Stimulated activated naive CD4-positive, alpha-beta T cell treated with Interleukin-2 at 50 U/mL for 16 hours (primary cell): ENCODE measurements at places on chromosomes 5 and 9.

- DNase-seq = no peak
Measured at GRCh38 chr5:151952238-151952637, 27.6 kb upstream of the GLRA1 start.

DNA sequence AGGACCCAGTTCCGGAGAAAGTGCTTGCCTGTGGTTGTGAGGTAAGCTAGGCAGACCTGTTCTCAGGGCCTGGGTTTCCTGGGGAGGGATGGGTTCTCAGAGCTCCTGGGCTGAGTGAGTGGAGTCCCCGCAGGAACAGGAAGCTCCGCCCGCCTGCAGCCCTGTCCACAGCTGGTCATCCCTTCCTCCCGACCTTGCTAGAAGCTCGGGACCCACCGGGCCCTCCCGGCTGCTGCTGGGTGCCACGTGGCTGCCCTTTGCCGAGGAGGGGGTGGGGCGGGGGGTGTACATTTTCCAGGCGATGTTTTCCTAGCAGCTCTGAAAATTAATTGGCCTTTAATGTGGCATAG, 198.1 kb downstream of the C9orf50 start:
- no peak for DNase-seq

GRCh38 chr5:130289132-130290088, 385.1 kb downstream of the CHSY3 start:
- no peak for DNase-seq

- DNase-seq = no peak
Measured at GRCh38 chr5:154648706-154649105, 106.5 kb upstream of the LARP1 start.

- no peak for DNase-seq
Measured at GRCh38 chr9:99305124-99305523, 83.0 kb downstream of the SEC61B start.

DNA sequence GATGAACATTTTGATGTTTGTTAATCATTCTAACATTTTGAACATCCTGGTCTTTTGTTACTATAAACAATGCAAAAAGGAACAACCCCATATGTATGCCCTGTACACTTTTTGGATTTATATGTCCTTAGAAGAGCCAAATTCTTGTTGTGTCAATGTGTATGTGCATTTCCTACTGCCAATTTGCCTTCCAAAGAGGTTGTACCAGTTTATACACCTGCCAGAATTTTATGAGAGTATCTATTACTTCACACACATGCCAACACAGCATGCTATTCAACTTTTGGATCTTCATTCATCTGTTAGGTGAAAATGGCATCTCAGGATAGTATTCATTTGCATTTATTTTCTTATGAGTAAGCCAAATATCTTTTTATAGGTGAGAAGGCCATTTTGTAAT, 162.0 kb upstream of the SEMA6A start:
- no peak for DNase-seq

DNA sequence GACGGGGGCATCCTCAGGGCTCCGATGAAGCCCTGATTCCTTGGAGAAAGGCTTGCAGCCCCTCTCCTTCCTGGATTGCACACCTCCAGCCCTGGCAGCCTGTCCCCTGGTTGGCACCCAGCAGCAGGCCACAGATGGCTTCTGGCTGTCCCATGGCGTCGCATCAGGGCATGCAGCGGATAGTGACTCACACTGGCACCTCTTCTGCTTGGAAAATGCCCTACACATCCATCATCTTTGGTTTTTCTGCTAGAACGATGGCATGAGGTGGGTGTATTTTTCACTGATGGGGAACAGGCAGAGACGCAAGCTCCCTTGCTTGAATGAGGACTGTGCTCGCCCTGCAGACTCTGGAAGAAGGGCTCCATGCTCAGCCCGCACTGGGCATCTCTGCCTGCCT, 23.2 kb upstream of the IER5L start:
- DNase-seq = no peak

- no peak for DNase-seq
Measured at GRCh38 chr5:151686674-151687407, at the start of gene SPARC. TSS of gene SPARC (minus strand) at chr5:151686915. CDS start at chr5:151676188, 10,727 bp downstream.

- DNase-seq = no peak
Measured at GRCh38 chr9:112325127-112325526, 8.3 kb downstream of the PTBP3 start.

DNA sequence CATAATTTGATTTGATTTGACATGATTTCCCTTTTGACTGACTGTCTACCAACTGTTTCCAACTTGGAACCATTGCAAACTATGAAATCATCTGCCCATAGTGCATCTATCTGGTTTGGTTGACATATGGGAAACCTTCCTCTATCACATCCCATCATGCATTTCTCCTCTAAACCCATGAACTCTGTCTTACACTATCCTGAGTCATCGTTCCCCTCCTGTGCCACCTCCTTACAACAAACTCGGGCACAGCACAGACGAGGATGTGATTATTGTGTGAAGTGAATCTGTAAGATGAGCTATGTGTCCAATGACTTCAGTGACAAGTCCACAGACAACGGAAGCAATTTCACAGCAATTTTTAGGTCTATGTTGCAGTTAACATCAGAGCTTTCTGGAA, 126.1 kb downstream of the NPR3 start:
- no peak for DNase-seq

- no peak for DNase-seq
Measured at GRCh38 chr9:111000202-111000601, 38.1 kb downstream of the LPAR1 start.

DNA sequence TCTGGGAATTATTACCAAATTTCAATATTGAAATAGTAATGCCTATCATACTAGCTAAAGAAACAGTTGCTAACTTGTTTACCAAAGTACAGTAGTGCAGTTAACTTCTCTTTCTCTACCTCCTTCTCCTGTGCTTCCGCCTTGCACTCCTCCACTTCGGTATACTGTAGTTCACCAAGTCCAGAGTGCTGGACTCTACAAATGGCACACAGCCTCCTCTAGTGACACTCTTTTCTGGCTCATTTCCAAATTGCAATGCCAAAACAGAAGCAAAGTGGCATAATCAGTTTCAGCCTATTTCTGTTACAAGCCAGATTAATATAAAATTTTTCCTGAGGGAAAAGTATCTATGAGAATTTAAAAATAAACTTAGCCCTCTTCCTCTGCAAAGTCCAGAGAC, 86.0 kb upstream of the RASGRF2 start:
- DNase-seq = no peak

DNA sequence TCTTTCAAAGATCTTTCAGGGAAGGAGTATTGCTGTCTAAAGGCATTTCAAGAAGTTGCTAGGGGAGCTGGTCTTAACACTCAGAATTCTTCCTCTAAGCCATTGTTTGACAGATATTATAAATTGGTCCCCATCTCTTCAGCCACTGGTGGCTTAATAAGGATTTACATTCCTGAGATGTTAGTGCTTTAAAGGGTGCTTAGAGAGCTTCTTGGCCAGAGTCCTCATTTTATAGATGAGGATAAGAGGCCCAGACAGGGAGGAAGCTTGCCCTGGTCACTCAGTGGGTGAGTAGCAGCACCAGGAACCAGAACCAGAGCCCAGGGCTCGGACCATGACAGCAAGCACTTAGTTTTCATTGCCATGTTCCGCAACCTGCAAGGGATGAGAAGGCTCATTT, 53.2 kb downstream of the GALNT10 start:
- DNase-seq = no peak

DNA sequence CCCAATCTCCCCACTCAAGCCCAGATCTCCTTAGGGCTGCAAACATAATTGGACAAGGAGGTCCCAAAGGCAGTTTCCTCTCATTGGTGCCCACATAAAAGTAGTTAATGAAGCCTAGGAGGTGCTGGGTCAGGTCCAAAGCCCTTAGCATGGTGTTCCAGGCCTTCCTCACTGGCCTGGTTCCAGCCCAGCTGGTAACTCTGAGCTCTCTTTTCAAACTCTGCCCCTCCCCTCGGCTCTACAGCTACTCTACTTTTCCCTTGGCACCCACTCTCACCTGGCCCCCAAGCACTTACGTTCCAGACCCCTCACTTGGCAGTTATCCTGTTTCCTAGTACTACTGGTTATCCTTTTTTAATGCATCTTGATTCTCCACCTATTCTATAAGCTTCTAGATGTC, 9.9 kb downstream of the SEPTIN8 start:
- DNase-seq = no peak

- no peak for DNase-seq
Measured at GRCh38 chr5:160312960-160313727, 780 bp upstream of the CCNJL start.

- DNase-seq = no peak
Measured at GRCh38 chr5:31359839-31360238, 166.4 kb downstream of the CDH6 start.

DNA sequence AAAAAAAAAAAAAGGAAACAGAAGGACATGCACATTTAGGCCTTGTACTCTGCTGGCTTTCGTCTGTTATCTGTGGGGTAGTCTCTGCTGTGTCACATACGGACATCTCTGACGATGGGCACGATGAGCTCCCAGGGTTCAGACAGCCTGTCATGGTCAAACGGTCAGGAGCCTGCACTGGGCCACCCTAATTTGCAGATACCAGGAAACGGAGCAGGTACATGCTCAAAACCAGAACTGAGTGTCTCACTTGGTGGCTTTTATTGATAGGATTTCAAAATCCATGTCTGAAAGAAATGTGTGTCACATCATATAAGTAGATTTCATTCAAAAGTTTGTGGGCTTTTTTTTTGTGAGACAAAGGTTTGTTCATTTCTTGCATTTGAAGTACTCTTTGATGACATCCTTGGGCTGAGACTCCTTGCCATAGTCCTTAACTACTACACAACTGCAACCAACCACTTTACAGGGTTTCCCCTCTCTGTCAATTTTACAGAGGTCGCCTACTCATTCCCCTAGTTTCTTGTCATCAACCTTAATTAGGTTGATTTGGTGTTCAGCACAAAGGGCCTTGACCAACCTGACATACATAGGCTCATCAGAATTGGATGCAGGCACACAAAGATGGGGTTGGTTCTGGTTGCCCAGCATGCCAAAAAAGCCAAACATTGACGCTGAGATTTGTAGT, 9.0 kb downstream of the CKMT2 start:
- no peak for DNase-seq

GRCh38 chr9:119788921-119789320, 419.7 kb upstream of the BRINP1 start:
- DNase-seq = no peak

- DNase-seq = no peak
Measured at GRCh38 chr5:157030692-157031091, 28.2 kb downstream of the HAVCR1 start.

- DNase-seq = no peak
Measured at GRCh38 chr9:78439866-78440830, 143.2 kb downstream of the PSAT1 start.

DNA sequence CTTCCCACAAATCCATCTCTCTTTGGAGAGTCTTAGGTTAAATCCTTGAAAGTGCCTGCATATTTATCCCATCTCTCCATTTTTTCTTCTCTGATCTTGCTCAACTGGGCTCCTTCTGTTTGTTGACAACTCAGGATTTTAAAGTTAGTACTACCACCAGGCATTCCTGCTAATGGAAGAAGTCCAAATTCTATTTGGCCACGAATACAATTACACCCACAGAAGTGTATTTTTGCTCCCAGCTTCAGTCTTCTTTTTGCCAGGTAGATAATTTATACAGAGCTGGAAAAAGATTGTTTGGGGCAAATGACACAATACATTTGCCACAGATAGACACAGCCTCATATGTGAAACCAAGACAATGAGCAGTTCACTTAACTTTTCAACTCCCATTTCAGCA, 74.8 kb downstream of the CETN3 start:
- no peak for DNase-seq

GRCh38 chr5:9052421-9052820, 493.5 kb downstream of the SEMA5A start:
- no peak for DNase-seq

GRCh38 chr5:91301106-91301846, 81.8 kb downstream of the ARRDC3 start:
- DNase-seq = no peak

- no peak for DNase-seq
Measured at GRCh38 chr5:88290801-88291200, 22.2 kb upstream of the TMEM161B start.

GRCh38 chr9:91885746-91886413, 64.1 kb downstream of the ROR2 start:
- no peak for DNase-seq

DNA sequence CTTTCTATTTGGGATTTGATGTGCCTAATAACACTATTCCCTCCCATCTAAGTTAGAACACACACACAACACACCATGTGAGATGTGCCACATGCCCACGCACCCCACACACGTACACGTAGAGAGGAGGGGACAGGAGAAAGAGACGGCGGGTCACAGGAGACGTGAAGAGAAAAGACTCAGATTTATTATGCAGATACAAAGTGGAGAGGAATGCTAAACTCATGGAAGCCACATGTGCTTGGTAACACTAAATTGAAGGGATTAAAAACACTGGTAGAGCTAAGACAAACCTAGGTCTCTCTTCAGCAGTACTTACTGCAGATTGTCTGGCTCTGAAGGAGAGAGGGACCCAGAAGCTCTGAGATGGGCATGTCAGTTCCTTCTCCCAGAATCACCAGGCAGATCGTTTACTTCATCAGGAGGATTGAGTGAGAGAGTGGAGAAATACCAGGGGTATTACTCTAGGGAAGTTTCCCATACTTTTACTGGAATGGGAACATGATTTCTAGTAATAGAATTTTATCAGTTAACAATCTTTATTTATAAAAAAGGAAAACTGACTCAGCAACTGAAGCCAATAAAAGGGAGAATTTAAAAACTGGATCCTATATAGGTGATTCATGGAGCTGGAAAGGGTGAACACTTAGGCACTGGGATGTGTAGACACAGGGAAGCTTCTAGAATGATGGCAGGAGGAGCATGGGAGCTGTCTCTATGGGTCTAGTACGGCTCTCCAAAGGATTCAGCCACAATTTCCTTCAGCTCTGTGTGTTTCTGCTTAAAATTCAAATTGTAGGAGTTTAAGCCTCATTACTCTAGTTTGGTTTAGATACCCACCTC, 139.4 kb downstream of the MACIR start:
- DNase-seq = no peak

DNA sequence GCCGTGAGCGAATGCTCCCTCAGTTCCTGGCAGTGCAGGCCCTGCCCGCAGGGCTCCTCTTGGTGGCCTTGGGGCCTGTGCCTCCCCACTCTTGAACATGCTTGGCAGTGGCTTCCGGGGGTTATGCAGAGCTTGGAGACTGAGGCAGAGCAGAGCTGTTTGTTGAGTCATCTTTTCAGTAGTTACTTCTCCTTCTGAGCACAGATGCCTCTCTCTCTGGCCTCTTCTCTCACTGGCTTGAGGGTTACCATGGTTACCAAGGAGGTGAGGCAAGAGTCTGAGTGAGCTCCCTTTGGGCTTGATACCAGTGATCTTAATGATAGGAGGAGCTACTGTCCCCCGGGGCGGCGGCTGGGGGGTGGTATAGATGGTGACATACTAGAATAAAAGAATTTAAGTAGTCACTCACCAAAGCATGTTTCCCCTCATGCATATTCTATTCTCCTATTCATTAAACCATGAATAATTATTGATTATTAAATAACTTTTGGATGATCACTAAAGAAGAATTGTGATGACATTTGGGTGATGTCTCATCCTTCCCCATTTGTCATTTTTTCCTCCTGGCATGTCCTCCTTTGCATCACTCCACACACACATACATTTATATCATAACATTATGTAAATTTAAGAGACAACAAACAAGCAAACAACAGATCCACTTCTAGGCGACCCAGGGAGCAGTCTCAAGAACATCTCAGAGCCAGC, 111.1 kb downstream of the ARHGAP26 start:
- DNase-seq = no peak

GRCh38 chr9:106731910-106732309, 131.1 kb upstream of the ZNF462 start:
- no peak for DNase-seq
